ENCODE measurements at places on chromosomes 11 and 22.

DNA sequence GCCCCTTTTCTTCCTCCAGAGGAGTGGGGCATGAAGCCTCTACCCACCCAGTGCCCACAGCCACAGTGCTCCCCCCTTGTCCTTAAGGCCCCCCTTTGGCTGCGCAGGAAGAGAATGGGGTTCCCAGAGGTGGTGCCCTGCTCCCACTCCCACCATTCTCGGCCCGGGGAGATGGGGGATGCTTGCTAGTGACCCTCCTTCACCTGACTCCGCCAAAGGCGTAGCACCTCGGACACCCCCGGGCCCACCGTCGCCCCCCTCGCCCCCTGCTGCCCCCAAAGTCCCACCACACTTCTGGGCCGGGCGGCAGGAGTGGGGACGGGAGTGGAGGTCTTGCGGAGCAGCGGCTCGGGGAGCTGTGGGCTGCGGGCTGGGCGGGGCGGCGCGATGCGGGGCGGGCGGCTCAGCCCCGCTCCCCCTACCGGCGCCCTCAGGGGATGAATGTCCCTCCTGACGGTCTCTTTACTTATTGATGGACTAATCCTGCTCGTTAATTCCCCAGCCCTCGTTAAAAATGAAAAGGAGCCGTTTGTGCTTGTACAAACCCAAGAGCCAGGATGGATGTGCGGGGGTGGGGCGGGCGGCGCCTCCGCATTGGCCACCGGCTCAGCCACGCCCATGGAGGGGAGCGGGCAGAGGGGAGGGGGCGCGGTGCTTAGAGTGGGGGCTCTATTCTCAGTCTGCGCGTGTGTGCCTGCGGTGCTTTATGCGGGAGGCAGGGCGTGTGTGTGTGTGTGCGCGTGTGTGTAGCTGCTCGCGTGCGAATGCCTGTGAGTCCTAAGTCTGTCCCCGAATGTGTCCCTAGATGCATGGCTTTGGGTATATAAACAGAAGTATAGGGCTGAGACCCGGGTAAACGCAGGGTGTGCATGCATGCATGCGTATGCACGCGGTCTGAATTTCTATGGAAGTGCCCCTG is 25.6 kb downstream of the SYT7 start:
- DNase-seq: no peak

DNA sequence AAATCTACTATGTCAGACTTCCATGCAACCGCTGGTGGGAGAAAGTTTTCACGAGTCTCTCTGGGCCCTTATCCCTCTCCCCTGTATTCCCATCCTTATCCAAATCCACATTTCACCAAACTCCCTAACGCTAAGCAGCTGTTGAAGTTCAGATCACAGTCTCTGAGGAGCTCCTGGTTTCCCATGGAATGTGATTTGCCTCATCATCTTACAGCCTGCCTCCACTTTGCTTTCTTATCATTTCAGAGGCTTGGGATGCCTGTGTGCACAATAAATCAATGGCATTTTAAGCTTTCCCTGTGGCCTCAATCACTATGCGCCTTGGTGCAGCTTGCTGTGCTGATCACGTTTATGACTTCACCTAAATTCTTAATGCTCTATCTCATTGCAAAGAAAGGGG is 352.4 kb upstream of the FAT3 start:
- no peak for DNase-seq

DNA sequence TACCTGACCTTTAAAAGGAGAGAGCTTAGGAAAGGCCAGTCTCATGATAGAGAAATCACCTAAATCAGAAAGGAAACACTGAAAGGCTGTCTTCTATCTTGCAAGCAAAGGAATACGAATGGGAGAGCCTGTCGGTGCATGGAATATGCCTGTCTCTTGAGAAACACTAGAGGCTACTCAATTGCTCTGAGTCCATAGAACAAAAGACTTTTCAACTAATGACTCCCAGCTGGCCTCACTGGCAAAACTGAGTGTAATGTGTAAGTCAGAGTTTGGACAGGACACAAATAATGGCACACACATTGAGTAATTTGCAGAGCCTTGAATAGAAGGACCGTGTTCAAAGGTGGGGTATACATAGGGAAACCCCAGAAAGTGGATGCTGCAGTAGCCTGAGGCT is 171.0 kb upstream of the ARHGAP20 start:
- no peak for DNase-seq

DNA sequence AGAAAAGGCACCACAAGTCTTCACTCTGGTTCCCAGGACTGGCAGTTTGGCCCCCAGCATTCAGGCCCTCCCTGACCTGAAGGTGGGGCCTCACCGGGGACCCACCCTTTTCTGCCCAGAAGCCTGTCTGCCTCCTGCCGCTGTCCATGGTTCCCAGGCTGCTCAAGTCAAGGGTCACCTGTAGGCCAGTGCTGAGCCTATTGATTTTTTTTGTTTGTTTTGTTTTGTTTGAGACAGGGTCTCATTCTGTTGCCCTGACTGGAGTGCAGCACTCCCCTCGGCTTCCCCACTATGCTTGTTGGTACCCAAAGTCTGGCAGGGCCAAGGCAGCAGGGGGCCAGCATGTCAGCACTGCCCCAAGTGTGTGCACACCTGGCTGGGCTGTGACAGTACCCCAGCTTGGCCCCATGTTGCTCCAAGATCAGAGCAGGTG is 11.0 kb upstream of the MED17 start:
- DNase-seq: no peak

- no peak for DNase-seq
Measured at GRCh38 chr11:73787051-73787642, 527 bp upstream of the MRPL48 start.

DNA sequence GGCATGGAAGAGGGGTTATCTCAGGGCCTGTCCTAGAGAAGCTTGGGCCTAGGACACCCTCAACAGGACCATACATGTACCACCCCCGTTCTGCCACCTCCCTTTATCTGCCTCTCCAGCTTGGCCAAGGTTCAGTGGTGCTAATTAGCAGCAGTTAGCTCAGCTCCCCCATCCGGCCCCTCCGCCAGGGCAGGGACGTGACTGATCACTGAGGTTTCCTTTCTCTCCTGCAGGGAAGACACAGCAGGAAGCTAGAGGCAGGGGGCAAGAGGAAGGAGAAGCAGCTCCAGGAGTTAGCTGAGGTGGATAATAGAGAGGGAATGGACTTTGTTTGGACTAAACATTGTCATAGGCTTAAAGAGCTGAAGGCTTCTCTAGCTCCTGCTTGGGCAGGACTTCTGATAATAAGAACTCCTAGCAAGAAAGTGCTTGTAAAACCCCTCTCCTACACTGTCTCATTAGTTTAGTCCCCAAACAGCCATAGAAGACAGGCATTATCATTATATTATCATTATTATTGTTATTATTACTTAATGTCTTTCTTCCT is 53.8 kb downstream of the BUD13 start:
- no peak for DNase-seq

DNA sequence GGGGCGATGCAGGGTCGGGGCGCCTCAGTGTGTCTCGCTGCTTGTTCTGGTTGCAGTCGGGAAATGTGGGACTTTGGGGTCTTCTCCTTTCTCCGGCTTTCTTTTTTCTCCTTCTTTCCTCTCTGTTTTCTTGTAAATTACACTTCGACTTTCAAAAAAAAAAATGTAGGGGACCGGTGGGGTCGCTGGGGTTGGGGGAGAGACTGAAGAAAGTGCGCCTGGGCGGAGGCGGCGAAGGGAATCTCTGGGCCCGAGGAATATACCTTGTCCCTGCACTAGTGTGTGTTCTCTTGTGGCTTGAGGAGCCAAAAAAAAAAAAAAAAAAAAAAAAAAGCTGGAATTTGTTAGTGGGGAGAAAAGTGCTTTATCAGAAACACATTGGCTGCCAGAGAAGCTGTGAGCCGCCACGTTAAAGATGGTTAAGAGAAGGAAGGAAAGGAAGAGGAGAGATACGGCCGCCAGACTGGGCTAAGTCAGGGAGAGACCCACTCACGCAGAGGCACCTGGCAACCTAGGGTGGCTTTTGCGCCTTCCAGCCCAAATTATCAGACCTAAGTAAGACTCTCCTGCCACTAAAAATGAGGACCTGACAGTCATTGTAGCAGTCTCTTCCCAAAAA is 8.4 kb upstream of the FLI1 start:
- DNase-seq: no peak

- no peak for DNase-seq
Measured at GRCh38 chr22:17410576-17410975, 41.3 kb downstream of the CECR2 start.

DNA sequence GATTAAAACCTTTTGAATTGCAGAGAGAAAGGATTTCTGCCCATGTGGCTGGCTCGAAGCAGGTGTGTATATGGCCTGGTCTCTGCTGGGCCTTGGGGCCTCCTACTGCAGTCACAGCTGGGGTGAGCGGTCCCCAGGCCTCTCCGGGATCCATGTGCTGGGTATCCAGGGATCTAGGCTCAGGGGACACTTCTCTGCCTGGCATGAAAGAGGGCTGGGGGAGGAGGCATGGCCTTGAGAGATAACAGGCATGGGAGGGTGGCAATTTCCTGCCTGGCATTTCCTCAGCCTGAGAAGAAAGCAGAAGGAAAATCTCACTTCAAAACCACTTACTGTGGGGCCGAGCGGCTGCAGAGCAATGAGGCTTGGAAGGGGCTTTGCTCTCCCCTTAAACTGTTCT is 20.3 kb upstream of the PARVG start:
- no peak for DNase-seq

DNA sequence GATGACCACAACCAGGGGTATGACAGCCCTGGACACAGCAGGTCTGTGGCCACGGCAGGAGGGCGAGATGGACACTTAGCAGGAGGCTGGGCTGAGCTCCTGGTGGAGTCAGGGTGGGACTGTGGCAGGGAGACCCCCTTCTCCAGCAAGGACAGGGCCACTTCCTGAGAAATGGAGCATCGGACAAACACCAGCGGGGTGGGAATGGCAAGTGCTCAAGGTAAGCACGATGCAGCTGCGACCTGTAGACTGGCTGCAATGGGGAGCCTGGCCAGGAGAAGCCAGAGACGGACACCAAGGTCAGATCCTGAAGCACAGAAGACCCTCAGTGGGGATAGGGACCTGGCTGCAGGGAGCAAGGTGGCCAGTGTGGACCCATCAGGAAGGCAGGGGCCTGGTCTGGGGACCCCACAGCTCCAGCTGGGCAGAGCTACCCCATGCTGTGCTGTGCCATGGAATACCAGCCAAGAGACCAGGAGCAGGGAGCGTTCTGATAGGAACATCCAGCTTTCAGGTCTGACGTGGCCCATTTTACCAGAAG is 29.2 kb downstream of the RSPH14 start:
- DNase-seq: no peak

- DNase-seq: no peak
Measured at GRCh38 chr11:64410404-64410734, 51.4 kb downstream of the RPS6KA4 start.

- no peak for DNase-seq
Measured at GRCh38 chr11:121965330-121965729, 150.7 kb downstream of the BLID start.

DNA sequence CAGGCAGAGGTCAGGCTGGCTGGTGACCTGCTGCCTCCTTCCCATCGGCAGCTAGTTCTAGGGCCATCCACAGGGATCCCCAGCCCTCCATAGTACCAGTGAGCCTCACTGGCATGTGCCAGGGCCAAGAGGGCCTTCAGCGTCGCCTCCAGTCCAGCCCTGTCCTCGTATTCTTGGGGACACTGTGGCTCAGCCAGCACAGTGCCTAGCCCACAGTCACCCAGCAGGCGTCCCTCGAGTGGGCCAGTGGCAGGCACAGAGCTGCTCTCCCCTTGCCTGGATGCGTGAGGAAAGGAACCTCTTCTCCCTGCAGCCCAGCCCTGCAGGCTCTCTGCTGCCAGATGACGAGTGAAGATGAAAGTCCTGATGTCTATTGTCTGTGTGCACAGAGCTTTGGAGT is 10.6 kb upstream of the SH3BP1 start:
- DNase-seq: no peak

DNA sequence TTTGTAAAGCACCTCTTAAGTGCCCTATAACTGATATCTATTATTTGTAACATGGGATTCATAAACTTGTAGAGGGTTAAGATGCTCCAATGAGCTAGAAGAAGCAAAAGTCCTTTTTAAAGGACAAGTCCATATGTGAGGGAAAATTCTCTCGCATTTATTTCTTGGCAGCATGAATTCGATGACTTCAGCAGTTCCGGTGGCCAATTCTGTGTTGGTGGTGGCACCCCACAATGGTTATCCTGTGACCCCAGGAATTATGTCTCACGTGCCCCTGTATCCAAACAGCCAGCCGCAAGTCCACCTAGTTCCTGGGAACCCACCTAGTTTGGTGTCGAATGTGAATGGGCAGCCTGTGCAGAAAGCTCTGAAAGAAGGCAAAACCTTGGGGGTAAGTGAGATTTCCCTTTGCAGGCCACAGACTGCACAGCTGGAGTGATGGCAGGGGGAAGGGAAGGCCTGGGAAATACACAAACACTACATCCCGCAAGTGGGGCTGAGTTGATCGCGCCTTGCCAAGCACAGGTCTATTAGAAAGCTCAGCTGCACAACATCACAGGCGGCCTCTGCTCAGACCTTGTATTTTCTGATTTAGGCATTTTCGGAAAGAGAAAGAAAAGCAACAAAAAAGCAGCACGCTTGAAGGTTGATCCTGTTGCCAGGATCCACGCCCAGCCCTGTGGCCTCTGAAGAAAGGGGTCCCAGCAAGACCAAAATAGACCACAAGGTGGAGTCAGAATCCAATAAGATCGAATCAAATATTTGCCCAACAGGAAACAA is 1.5 kb downstream of the MS4A8 start:
- no peak for DNase-seq

DNA sequence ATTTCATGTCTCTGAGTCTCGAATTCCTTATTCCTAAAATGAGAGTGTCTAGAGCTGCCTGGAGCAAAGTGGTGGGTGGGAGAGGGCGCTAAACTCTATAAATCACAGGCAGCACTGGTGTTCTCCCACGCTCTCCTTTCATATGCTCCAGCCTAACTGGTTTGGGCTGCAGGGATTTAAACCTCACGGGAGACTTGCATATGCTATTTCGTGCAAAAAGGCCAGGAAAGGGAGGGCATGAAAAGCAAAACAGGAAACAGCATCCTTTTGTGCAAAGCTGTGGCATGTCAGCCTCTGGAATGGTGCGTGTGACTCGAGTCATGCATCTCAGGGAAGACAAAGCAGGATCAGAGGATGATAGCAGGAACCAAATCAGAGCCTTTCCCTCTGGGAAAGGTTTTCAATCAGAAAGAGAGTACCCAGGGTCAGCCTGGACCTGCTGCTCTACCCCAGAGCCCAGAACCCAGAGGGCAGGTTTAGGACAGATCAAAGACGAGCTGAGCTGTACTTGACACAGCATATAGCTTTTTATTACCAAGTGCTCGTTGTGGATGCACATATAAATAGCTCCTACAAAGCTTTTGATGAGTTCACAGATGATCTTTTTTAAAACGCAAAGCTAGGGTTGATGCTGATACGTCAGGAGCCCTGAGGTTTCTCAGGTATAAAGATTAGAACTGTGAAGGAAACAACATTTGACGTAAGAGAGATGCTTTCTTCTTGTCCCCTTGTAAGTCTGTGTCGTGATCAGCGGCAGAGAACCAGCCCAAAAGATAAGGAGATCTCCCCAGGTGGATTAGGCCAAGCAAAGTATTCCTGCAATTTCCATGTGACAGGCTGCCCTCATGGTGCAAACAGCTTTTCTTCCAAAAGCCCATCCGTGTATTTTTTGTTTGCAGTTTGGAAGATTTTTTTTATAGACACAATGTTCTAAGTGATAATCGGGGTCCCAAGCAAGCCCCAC is 46.2 kb upstream of the YWHAH start:
- no peak for DNase-seq

- no peak for DNase-seq
Measured at GRCh38 chr11:117748771-117749540, 48.1 kb downstream of the DSCAML1 start.

- DNase-seq: no peak
Measured at GRCh38 chr11:27976262-27976661, 131.7 kb downstream of the KIF18A start.

Data from cerebellar nuclear complex (tissue), 1 donor.